ENCODE measurements at places on chromosomes 1 and 21. TPM values are rescaled to one million over a fixed set of nuclear protein-coding genes. Genes with fewer than 3 reads are reported as not detected.

SPATA6 gene
- total RNA-seq, result 0.40 TPM

DNA sequence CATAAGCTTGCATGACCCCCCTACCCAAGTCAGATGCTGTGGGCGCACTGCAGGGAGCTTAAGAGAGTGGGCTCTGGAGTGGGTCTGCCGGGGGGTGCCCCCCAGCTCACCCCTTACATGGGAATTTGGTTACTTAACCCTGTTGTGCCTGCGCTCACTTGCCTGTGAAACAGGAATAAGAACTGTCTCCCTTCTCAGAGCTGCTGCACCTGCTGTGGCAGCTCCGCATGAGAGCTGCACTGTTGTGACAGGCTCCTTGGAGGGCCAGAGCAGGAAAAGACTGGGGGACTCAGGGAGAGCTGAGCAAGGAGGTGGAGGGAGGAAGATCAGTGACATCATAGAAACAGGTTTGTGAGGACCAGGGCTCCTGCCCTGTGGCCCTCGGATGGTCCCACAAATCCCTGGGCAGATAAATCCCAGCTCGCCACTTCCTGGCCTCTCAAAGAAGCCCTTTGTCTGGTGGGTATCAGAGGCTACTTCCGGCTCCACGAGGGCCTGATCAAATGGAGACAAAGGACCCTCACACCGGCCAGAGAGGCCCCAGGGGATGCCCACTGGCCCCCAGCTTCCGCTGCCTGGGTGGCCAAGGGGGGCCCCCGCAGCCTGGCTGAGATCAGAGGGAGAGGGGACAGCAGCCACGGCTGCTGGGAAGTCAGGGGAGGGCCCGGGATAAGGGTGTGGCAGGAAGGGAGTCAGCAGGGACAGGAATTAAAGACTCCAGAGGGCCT, 28.9 kb upstream of the LAPTM5 start:
- DNase-seq, result no peak
- H3K27ac ChIP-seq, result no peak overlapping the region
- H3K36me3 ChIP-seq, result no peaks in the 10 kb centered on the region
- H3K27me3 ChIP-seq, result peaks cover 16% of the 10 kb centered on the region
- H3K4me3 ChIP-seq, result no peak overlapping the region

DNA sequence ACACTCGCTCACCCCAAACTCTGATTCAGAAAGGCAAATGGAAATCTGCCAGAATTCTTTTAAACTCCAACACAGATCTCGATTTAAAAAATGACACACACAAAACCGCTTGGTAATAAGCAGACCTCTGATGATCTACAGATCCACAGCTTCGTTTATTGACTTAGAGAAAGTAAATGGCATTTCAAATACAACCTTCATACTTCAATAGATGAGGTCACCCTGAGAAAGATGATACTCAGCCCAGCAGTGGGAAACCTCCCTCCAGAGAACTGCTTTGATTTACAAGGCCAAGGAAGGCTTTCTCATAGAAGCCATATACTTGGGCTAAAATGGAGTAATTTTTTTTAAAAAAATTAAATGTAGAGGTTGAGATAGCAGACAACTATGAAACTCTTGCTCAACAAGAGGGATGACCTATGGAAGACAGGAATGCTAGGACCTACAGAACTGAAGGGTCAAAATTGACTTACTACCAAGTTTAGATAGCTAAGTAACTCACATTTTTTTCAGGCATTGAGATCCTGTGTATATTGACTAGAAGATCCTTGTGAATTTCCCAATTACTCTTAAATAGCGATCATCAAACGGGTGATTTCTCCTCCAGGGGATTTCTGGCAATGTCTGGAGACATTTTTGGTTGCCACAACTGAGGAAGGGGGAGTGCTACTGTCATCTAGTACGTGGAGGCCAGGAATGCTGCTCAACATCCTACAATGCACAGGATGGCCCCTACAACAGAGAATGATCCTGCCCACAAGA, 143.9 kb downstream of the CLIC6 start:
- no peak for DNase-seq
- H3K36me3 ChIP-seq, result peaks cover 62% of the 10 kb centered on the region
- peaks cover 41% of the 10 kb centered on the region for H3K4me1 ChIP-seq
- H3K27ac ChIP-seq, result no peak overlapping the region
- H3K4me3 ChIP-seq, result no peak overlapping the region
- H3K27me3 ChIP-seq, result no peaks in the 10 kb centered on the region

GRCh38 chr21:43858806-43859648, 6.0 kb upstream of the AGPAT3 start:
- H3K4me3 ChIP-seq, result no peak overlapping the region
- no peak overlapping the region for H3K27ac ChIP-seq
- no peaks in the 10 kb centered on the region for H3K36me3 ChIP-seq

OR14C36 gene
- total RNA-seq, result not detected

GRCh38 chr1:33893147-33893830, 29.4 kb downstream of the HMGB4 start:
- no peaks in the 10 kb centered on the region for H3K4me1 ChIP-seq
- no peak overlapping the region for H3K27ac ChIP-seq
- H3K36me3 ChIP-seq, result no peaks in the 10 kb centered on the region
- no peak overlapping the region for H3K4me3 ChIP-seq

DNA sequence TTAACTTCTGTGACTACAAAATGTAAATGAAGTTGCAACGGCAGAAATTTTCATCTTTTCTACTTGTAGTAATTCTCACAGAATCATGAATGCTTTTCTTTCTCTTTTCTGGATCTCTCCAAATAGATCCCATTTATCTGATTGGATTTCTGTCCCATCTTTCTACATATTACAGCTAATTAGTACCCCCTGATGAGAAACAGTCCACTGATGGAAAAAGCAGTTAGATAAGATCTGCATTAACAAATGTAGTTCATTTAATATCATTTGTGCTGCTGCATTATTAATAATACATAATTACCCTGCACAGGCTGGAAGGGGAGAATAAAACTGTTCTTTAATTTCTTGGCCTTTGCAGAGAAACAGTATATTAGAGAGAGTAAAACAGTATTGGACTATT, 289.3 kb downstream of the TTLL7 start:
- H3K36me3 ChIP-seq, result no peaks in the 10 kb centered on the region
- H3K4me1 ChIP-seq, result peaks cover 2% of the 10 kb centered on the region
- no peak overlapping the region for H3K4me3 ChIP-seq
- no peak overlapping the region for H3K27ac ChIP-seq

All from activated CD4-positive, alpha-beta T cell treated with anti-CD3 and anti-CD28 coated beads, Interleukin-2, amount 10 ng/mL, durations not matched to agents 24 days and 14 days (primary cell).